ENCODE measurements at places on chromosomes 5 and 9.

GRCh38 chr5:148443241-148443640, 59.5 kb downstream of the FBXO38 start:
- no peak for DNase-seq

DNA sequence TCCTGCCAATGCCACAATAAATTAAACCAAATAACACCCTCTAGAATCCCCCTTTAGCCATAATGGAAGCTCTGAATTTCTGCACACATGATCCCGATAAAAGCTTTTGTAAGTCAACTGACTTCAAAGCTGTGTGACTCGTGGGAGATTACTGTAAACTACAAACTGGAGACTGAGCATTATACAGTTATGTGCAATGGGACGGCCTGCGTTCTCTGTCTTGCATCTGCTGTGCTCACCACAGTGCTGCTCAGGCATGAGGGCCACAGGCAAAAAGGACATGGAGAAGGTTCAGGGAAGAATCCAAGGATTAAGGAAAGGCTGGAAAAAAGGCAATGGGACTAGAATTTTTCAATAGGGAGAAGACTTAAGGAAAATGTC, 184.2 kb downstream of the FANCC start:
- DNase-seq, result no peak

DNA sequence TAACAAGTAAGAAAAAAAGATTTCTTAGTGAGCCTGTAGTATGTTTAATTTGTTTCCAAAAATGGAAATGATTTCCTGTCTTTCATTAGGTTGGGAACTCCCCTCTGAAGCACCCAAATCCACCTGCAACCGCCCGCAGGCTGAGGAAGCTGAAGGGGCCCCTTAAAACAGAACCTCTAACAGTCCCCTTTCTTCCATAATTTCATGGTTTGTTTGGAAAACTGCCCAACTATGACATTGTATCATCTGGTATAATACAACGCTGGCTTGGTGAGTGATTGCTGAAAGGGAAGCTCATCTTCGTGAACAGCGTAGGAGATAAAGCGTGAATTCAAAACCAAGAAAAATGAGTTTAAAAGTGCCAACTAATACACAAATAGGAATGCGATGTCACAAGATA, 215.5 kb downstream of the FSTL4 start:
- DNase-seq, result no peak

DNA sequence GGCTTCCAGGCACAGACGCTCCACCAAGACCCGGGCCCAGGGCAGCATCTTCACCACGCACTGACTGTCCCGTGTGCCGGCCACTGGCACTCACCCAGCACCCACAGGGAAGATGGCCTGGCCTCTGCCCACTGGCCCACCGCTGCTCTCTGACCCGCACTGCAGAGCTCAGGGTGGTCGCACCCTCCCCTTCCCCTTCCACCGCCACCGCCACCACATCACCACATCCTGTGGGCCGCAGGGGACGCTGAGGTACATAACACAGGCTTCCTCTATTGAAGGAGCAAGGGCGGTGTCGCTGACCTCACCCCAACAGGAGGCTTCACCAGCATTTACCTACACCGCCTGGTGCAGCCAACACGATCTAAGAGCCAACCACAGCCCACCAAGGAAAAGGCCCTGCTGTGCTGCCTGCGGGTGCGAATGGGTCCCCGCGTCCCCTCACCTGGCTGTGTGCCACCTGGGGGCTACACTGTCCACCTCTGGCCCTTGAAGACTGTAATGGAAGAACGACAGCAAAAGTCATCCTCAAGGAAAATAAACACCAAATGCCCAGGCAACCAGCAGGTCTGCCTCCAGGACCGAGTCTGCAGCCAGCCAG, 101.8 kb downstream of the CAMSAP1 start:
- DNase-seq, result no peak

DNA sequence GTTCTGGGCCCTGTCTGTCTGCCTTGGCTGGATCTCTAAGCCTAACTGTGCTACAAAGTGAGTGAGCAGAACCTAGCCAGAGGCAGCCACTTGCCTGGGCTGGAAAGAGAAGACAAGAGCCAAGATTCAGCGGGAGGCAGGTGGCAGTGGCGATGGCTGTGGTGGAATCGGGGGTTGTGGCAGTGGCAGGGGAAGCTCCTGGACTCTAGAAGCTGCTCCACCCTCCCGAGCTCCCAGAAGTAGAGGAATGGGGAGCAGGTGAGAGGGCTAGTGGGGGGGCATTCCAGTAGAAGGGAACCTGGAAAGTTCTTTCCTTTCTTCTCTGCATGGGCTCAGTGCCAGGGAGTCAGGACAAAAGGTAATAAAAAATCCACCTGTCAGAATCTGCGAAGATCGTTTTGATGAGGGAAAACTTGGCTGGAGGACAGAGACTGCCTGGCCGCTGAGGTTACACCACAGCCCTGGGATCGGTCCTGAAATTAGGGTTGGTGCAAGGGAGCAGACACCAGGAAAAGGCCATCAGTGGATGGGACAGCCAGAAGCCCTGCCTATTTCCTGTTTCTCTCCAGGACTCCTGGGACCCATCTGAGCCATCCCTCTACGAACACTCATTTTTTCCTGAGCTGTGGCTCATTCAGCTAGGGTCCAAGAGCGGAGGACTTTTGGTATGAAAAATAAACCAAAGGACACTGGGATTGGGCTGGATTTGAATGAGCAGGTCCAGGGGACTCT, 1.6 kb downstream of the CRAT start:
- DNase-seq, result no peak

DNA sequence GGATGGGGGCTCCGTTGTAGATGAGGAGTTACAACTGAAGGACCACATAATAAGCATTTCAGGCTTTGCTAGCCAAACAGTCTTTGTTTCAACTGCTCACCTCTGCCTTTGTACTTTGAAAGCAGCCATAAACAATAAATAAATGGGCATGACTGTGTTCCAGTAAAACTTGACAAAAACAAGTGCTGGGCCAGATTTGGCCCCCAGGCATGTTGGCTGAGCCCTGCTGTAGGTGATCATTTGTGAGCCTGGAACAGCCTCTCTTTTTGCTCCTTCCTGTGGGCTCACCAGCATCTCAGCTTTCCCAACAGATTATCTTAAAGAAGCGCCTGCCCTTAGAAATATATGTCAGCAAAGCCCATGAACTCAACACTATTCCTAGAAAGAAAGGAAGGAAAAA, 149.4 kb downstream of the GOLPH3 start:
- no peak for DNase-seq

DNA sequence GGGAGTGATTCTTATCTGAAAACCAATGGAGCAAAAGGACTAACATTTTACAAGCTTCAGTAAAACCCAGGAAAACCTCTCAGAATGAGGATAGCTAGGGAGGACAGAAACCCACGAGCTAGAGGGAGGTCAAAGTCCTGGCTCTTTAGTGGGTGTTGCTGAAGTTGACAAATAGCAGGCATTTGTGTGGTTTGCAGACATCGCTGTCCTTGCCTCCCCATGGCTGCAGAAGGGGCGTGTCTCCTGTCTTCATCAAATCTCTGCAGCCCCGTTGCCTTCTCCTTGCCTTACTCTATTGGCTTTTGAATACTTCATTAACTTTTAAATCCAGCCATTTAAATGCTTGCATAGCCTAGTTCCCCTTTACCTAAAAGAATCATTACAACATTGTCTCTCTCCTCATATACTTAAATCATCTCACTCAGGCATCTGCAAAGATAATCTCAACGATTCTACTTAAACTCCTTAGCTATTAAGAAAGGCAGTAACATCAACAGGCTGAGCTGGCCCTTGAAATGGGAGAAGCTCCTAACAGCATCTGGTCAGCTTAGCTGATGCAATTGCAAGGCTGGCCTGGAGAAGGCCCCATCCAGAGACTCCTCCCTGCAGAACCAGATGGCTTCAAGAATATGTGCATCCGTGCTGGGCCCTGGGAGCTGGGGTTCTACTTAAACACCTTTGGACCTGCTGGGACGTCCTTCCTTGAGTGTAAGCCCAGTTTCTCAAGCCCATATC, 152.8 kb upstream of the TAS2R1 start:
- DNase-seq, result no peak

Data from activated CD8-positive, alpha-beta memory T cell treated with anti-CD3 and anti-CD28 coated beads, Interleukin-2, amount 10 ng/mL, durations not matched to agents 7 days and 5 days (primary cell).